ENCODE measurements at places on chromosomes 2 and 18.

GRCh38 chr2:195319112-195319460 is 337.9 kb upstream of the SLC39A10 start:
- no peak for DNase-seq

DNA sequence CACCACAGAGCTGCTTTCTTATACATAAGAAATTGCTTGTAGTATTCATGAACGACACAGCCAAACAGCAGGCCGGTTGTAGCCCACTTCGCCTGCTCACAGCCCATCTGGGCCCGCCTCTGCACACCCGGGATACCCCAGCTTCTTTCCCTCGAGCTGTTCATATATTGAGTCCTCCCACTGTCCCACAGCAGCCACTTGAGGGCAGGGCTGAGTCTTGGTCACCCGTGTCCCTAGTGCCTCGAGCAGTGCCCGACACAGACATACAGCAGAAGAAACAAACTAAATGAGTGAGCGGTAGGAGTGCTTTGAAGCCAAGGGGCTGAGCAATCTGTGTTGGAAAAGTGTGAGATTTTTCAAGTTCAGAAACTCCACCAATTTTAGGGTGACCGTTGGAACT is 251.4 kb downstream of the KLHL29 start:
- no peak for DNase-seq

GRCh38 chr2:178628605-178629004 is 148.3 kb downstream of the PLEKHA3 start:
- no peak for DNase-seq

DNA sequence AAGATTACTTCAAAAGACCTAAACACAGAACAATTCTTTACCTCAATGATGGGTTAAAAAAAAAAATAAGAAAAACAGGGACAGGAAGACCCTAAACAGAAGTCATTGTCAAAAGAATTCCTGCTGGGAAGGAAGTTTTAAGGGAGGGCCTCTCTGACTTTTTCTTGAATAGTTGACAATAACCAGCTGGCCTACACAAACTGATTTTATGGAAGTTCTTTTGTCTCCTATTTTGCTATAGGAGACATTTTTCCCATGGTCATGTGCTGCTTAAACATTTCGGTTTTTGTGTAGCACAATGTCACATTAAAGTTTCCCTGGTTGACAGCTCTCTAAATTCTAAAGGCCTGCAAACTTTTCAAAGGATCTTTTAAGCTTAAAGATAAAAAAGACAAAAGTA is 55.3 kb downstream of the RFTN2 start:
- no peak for DNase-seq

- no peak for DNase-seq
Observed at GRCh38 chr2:111678651-111679050, 205.3 kb downstream of the ANAPC1 start.

GRCh38 chr2:157903151-157903550 is 27.0 kb upstream of the ACVR1 start:
- no peak for DNase-seq

DNA sequence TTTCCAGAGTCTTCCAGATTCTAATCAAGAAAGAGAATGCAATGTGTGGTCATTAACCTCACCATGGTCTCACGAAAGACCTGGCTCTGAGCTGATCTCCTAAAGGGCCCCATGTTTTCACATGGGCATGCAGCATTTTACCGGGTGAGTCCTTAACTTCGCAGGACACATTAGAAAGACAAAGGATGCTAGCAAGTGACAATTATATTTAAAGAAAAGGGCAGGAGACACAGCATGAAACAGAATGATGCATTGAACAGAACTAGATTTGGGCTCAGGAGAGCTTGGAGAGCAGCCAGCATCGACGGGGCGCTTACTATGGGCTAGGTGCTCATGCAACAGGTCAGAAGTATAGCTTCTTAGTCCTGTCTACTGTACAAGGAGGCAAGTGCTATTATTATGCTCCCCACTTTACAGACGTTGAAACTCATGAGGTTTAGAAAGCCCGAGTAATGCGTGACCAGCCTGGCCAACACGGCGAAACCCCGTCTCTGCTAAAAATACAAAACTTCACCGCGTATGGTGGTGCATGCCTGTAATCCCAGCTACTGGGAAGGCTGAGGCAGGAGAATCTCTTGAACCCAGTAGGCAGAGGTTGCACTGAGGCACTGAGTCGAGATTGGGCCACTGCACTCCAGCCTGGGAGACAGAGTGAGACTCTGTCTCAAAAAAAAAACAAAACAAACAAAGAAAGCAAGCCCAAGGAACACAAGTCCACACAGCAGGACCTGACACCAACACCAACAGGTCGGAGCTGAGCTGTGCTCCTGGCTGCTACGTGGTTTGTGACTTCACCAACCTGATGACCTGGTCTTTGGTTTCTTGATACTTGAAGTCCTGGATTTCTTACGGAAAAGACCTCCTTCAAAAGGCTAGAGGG is 16.1 kb downstream of the MBP start:
- DNase-seq: no peak

- DNase-seq: no peak
Observed at GRCh38 chr18:68520406-68521075, 194.4 kb downstream of the TMX3 start.

GRCh38 chr2:231063347-231063746 is 6.7 kb downstream of the PSMD1 start:
- DNase-seq: no peak

GRCh38 chr2:71592181-71592711 is 138.9 kb downstream of the DYSF start:
- DNase-seq: no peak

DNA sequence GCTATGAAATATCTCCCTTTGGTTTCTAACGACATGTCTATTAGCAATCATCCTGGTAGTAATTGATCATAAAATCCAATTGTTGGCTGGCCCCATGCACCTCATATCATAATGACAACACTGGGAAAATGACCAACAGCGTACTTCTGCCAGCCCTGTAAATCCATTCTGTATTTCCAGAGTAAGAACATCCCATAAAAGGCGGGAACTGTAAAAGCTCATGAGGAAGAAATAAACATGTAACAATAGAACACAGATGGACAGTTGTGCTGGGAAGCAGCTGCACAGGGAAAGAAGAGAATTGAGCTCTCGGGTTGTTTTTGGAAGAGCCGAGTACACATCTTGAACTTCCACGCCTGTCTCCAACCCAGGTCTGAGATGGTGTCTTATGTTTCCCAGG is 218.7 kb downstream of the CMPK2 start:
- no peak for DNase-seq

GRCh38 chr18:12839526-12840196 is 44.4 kb downstream of the PTPN2 start:
- DNase-seq: no peak

- no peak for DNase-seq
Observed at GRCh38 chr18:34773961-34774766, 64.1 kb downstream of the DTNA start.

DNA sequence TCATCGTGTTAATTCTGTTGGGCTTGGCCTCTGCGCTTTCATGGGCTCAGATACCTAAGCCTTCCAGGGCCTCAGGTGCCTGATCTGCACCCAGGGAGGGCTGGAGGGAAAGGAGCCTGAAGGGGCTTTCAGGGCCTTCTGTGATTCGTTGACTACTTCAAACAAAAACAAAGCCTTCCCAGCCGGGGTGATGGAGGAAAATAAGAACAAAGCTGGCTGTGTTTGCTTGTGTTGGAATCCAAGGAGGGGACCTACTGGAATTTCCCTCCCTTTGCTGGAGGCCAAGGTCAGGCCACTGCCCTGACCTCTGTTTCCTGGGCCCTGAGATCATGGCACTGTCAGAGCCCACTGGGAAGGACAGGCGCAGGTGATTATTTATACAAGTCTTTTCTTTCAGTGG is 135.3 kb downstream of the KLHL29 start:
- no peak for DNase-seq

DNA sequence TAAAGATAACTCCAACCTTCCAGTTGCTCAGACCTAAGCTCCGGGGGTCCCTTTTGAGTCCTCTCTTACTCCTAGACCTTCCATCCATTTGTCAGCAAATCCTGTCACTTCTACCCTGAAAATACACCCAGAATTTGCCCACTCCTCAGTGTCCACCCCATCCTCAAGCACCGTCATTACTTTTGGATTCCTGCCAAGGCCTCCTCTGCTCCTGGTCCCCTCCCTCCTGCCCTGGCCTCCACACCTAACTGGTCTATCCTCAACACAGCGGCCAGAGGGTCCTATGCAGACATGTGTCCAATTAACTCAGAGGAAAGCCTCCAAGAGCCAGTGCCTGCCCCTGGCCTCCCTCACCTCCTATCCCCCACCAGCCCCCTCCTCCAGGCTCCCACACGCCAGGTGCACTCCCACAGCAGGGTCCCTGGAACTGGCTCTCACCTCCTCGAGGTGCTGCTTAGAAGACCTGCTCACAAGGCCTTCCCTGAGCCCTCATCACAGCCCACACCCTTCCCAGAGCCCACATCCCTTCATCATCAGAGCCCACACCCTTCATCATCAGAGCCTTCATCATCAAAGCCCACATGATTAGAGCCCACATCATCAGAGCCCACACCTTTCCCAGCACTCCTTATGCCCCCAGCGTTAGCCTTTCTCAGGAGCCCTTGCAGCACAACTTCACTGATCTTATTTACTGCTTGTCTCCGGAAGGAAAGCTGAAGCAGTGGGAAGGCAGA is 20.4 kb downstream of the FAM178B start:
- no peak for DNase-seq

GRCh38 chr2:24461685-24462084 is 29.4 kb upstream of the NCOA1 start:
- DNase-seq: no peak

DNA sequence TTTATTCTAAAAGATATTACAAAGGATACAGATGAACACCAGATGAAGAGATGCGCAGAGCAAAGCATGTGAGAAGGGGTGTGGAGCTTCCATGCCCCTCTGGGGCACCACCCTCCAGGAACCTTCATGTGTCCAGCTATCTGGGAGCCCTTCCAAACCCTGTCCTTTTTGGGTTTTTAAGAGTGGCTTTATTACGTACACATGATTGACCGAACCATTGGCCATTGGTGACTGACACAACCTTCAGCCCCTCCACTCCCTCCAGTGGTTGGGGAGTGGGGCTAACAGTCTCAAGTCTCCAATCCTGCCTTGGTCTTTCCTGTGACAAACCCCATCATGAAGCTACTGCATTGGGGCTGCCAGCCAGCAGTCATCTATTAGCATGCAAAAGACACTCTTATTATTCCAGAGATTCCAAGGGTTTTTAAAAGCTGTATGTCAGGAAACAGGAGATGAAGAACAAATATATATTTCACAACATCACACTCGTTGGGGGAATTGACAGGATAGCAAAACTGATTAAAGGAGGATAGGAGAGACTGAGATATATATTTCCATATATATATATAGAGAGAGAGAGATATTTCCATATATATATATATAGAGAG is 19.4 kb downstream of the IL1B start:
- no peak for DNase-seq

DNA sequence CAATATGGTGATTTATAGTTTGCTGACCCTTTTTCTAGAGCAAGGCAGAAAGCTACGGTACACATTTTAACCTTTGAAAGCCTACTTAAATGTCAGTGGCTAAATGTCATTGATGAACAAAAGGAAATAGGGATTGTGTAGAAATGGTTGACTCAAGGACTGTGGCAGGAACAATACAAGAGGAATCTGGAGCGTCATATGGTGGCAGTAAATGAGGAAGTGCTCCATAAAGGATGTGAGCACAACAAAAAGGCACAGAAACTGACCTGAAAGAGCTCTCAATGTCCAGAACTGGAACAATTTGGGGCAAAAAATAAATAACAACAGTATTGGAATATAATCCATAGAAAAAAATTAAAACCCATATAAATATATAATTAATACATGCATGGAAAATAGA is 443.9 kb upstream of the VRK2 start:
- DNase-seq: no peak

GRCh38 chr2:236816197-236817170 is 246.9 kb downstream of the ACKR3 start:
- DNase-seq: no peak

DNA sequence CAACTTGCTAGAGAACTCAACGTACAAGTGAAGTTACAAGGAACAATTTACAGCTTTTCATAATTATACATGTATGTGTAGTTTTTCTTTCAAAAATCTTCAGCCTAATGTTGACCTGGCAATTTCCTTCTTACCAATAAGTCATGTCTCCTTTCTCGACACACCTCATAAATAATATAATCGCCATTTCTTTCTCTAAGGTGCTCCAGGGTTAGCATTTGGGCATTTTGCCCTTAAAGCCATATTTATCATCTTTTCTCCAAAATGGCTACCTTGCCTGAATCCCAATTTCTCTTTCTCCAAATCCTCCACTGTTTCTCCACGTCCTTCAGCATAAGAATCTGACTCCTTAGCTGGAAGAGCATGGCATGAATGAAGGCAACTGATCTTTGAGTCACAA is 50.3 kb upstream of the RAB27B start:
- DNase-seq: no peak

DNA sequence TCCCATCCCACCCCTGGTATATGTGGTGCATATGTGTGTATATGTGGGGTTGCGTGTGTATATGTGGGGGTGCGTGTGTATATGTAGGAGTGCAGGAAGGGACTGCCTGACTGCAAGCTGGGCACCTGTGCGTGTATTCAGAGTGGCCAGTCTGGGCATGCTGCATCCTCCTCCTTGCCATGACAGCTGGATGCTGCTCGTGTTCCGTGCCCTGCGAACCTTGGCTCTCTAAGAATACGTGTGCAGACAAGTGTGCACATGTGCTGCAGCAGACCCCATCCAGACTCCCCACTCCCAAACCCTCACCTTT is 222.1 kb downstream of the CELF4 start:
- DNase-seq: no peak

GRCh38 chr18:70363861-70364260 is 75.0 kb downstream of the SOCS6 start:
- no peak for DNase-seq

- DNase-seq: no peak
Observed at GRCh38 chr2:16700551-16701259, 35.1 kb upstream of the CYRIA start.

DNA sequence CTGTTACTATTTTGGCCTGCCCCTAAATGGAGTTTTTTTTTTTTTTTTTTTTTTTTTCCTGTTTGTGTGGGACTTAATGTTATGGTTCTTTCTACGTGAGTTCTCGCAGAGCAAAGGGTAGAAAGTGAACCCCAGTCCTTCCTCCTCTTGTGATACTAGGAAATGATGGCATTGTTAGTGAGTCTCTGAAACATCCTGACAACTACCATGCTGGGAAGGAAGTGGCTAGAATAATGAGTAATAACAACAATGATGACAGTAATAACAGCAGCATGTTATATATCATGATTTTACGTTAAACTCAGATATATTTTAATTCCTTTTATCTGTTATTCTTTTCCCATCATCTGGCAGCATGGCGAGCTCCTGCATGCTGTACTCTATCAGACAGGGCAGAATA is 216.2 kb upstream of the LINC00305 start:
- no peak for DNase-seq

Measured in effector CD4-positive, alpha-beta T cell (primary cell).